Colonic mucosa (tissue), 4 donors: ENCODE measurements at places on chromosomes 1 and 21. TPM values are rescaled to one million over a fixed set of nuclear protein-coding genes. Genes with fewer than 3 reads are reported as not detected.

Gene AADACL4
- total RNA-seq: not detected

Gene TMEM201
- 18.1 TPM for total RNA-seq

Gene ADORA3
- 1.3 TPM for total RNA-seq

Gene FALEC
- not detected for total RNA-seq

Gene KIF17
- 1.4 TPM for total RNA-seq

Gene DNAJC16
- total RNA-seq: 19.5 TPM

Gene RGS2
- 28.6 TPM for total RNA-seq
